ENCODE measurements at places on chromosomes 5 and 9. TPM values are rescaled to one million over a fixed set of nuclear protein-coding genes. Genes with fewer than 3 reads are reported as not detected.

The MARCHF3 gene
- total RNA-seq = 14.8 TPM

The PCDHGB5 gene
- total RNA-seq = 6.0 TPM

The CDX1 gene
- total RNA-seq = not detected

The CFAP157 gene
- total RNA-seq = 0.21 TPM

- DNase-seq = no peak
Measured at GRCh38 chr5:79109527-79110492, 1.8 kb upstream of the BHMT start.

All from spleen (tissue), 13 donors.